ENCODE measurements at places on chromosomes 16 and 17. TPM values are rescaled to one million over a fixed set of nuclear protein-coding genes. Genes with fewer than 3 reads are reported as not detected.
A peak's percentile ranks its signal among the peaks of the same experiment; 100 is the strongest.

The PDP2 gene
- total RNA-seq = 16.4 TPM

The CCL1 gene
- not detected for total RNA-seq

The CCL8 gene
- not detected for total RNA-seq

The MAFG gene
- 18.1 TPM for total RNA-seq

The SEBOX gene
- total RNA-seq = not detected

GRCh38 chr17:4475463-4475862 lies 23.2 kb upstream of the SPNS2 start:
- no peak for DNase-seq

- DNase-seq = no peak
Measured at GRCh38 chr17:76014100-76014924, 12.8 kb downstream of the EVPL start.

DNA sequence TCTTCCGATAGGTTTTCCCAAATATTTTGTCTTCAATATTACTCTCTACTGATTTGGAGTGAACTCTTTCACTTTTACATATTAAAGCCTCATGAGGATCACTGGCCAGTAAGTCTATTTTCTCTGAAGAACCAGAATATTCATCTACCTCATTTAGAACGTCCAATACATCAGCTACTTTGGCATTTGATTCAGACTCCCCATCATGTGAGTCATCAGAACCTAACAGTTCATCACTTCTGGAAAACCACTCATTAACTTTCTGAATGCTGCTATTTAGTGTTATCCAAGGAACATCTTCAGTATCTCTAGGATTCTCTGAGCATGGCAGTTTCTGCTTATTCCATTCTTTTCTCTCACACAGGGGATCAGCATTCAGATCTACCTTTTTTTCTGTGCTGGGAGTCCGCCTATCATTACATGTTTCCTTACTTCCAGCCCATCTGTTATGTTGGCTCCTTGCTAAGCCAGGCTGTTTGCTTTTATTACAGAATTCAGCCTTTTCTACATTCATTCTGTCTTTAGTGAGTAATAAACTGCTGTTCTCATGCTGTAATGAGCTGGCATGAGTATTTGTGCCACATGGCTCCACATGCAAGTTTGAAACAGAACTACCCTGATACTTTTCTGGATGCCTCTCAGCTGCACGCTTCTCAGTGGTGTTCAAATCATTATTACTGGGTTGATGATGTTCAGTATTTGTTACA lies 30.9 kb downstream of the BRCA1 start:
- DNase-seq = no peak

DNA sequence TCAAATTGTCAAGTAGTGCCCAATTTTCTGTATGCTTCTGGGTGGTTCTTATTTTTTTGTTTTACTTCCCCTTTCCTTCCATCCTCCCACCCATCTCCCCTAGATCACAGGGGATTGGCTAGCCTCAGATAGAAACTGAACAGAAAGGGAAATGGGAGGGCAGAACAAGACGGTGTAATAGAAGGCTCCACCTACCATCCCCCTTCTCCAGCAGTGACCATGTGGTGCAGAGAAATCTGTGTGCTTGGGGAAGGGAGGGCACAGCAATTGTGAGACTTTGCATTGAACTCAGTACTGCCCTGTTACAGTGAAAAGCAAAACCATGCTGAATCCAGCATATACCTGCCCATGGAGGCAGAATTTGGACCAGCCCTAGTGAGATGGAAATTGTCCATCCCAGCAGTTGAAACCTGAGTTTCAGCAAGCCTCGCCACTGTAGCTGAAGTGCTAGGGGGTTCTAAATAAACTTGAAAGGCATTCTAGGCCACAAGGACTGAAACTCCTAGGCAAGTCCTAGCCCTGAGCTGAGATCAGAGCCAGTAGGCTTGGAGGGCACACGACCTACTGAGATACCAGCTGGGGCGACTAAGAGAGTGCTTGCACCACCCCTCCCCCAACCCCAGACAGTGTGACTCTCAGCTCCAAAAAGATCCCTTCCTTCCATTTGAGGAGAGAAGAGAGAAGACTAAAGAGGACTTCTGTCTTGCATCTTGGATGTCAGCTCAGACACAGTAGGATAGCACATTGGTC lies 5.2 kb downstream of the SLFN11 start:
- peak; percentile 75 for DNase-seq

GRCh38 chr16:86383488-86384262 lies 126.7 kb upstream of the FOXF1 start:
- DNase-seq = no peak

DNA sequence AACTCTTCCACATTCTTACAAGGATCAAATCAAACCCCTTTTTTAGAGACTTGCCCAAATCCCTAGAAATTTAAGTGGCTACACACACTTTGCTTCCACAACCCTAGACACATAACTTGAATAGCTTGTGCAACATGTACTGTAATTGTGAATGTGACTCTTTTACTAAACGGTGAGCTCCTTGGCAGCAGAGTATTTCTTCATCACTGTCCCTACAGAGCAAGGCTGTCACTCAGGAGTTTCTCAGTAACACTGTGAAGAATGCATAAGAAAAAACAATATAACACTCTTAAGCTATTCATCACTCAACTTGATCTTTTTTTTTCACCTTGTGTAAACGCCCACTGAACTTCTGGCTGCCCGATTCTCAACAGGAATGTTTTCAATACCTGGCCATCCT lies 53.8 kb upstream of the ADAMTS18 start:
- DNase-seq = no peak

DNA sequence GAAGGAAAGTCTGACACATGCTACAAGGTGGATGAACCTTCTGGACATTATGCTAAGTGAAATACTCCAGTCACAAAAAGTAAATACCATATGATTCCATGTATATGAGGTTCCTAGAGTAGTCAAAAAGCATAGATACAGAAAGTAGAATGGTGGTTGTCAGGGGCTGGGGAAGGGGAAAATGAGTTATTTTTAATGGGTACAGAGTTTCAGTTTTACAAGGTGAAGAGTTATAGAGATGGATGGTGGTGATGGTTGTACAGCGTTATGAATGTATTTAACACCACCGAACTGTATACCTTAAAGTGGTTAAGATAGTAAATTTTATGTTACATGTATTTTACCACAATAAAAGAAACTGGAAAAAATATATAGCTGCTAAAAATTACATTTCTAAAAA lies 17.9 kb downstream of the RAD51D start:
- no peak for DNase-seq

DNA sequence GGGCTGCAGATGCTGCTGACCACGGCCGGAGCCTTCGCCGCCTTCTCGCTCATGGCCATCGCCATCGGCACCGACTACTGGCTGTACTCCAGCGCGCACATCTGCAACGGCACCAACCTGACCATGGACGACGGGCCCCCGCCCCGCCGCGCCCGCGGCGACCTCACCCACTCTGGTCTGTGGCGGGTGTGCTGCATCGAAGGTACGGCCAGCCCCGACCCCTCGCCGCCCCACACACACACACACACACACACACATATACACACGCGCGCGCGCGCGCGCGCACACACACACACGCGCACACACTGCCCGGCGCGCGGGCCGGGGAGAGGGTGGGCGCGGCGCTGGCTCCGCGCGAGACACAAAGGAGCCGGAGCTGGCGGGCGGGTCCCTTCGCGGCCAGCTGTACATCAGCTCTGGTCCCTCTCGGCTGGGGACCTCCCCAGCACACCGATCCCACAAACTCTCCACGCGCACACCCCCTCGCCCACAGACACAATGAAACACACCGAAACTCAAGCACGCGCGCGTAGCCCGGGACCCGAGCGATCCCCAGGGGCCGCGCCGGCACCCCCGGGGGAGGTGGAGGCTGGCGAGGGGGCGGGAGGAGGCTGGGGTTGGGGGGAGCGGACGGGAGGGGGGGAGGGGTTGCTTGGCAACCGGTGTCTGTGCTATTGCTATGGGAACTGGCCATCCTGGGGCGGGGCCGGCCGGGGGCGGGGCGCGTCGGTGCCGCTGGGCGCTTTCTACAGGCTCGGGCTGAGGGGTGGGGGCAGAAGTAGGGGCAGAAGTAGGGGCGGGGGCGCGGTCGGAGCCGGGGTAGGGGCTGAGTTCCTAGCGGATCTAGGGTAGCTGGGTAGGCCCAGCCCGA lies 658 bp downstream of the CACNG4 start:
- DNase-seq = no peak

DNA sequence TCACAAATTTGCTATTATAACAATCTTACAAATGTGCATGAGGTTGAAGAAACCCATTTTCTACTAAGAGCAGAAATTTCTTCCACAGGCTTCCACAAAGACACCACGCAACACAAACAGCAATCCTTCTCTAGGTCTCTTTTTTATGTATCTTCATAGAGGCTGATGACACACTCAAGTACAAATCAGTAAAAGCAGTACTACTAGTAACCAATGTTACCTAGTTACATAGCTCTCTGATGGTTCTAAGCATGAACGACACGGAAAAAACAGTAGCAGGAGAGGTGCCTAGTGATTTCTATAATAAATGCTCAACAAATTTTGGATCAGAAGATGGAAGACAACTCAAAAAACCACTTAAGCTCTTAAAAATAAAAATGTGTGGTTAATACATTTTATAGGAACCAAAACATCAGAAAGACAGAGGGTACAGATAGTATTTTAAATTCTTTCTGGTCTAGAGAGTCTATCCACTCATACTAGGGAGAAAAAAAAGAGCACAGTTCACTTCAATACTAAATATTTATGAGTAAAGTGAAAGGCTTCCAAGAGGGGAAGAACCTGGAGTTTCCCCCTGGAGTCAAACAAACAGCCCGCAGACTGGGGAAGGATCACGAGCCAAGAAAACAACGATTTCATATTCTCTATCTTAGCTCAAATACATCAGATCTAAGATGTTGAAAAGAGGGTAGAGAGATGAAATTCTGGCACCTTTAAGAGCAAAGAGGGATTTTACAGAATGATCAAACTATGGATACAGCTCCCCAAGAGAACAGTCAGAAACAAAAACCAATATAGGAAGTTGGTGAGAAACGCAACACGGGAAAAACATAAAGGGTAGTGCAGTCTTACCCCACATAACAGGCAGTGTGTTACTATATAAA lies 40.2 kb downstream of the SMG6 start:
- DNase-seq = no peak

- no peak for DNase-seq
Measured at GRCh38 chr17:52524096-52524637, 365.7 kb upstream of the CA10 start.
